Type B pancreatic cell (in vitro differentiated cells): ENCODE measurements at places on chromosomes 13 and 19.

- no peak for DNase-seq
Measured at GRCh38 chr19:55346725-55347441, 7.2 kb downstream of the KMT5C start.

GRCh38 chr13:20689291-20689690, 14.2 kb upstream of the IL17D start:
- DNase-seq: no peak

DNA sequence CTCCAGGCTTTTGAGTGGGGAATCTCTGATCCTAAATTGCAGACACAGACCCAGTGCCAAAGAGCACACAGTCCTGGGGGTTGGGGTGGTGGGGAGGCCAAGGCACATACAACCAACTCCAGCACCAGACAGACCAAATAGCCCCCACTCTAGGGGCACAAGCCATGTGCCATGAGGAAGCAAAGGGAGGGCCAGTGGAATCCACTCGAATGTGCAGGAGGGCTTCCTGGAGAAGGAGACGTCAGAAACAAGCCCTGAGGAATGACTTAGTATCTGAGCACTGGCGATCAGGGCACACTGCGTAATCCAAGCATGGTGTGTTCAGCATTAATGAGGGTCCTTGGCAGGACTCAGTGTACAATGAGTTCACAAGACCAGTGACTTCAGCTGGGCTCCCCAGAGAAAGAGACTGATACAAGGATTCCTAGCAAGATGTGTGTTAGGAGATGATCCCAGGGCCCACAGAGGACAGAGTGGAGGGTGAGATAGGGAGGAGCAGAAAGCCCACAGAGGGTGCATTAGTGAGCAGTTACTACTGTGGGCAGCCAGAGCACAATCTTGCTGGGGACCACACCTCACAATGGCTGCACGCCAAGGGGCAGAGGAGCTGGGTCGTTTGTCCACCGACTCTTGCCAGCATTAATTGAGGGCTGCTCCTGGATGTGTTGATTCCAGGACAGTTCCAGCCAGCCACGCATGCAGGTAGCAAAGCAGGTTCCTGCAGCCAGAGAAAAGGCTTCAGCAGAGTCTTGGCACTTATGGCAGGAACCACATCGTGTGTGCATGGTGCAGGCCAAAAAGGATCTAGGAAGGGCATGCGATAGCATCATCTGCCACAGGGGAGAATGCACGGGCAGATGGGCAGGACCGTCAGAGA, 152.6 kb upstream of the VSTM2B start:
- peak; percentile 44 for DNase-seq

DNA sequence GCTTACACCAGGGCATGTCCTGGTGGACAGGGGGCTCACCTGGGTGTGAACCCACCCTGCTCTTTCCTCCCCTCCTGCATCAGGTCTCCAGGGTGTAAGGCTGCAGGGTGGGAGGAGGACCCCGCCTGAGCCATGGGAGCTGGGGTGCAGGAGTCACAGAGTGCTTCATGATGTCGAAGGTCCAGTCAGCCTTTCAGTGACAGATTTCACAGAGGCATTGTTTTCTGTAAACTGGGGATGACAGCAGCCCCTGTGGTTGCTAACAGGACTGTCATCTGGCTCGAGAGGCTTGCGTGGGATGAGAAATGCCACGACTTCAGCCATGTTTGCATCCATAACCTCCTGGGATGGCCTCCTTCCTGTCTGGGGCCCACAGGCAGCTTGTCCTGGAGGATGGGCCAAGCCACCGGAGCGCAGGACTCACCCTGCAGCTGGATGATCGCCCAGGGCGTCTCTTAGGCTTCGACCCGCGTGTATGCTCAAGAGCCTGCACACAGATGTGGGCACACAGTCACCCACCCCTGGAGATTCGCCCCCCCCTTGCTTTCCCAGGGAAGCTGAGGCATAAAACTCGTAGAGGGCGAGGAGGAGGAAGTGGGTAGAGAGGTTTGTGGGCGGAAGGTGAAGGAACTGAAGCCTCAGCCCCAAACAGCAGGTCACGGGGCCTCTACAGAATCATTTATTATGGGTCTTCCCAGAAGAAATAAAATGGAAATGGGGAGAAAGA, 4.9 kb downstream of the NANOS3 start:
- no peak for DNase-seq

DNA sequence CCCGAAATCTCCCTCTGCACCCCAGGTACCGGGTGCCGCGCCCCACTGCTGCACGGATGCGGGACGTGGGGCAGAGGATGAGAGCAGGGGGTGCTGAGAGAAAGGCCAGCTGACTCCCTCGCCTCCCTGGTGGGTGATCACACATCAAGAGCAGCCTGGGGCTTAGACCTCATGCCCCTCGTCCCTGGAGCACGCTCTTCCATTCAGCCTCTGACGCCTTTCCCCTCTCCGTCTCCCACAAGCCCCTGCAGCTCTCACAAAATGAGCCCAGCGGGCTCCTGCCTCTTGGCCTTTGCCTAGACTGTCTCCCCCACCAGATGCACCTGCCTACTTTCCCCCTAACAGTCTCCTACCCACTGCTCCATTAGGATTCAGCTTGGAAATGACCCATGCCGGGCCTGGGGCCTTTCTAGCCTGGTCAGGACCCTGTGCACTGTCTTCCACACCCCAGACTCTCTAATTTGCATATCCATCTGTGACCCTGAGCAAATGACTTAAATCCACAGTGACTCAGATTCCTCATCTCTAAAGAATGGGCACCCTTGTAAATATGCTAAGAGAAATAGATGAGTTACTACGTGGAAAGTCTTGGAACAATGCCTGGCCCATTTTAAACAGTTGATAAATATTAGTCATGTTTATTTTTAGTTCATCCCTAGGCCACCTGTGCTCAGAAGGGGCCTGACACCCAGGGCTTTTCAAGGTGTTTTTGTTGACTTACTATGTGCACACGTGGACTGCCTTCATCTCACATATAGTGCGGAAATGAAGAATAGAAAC, 582 bp upstream of the PTPRH start:
- DNase-seq: no peak

DNA sequence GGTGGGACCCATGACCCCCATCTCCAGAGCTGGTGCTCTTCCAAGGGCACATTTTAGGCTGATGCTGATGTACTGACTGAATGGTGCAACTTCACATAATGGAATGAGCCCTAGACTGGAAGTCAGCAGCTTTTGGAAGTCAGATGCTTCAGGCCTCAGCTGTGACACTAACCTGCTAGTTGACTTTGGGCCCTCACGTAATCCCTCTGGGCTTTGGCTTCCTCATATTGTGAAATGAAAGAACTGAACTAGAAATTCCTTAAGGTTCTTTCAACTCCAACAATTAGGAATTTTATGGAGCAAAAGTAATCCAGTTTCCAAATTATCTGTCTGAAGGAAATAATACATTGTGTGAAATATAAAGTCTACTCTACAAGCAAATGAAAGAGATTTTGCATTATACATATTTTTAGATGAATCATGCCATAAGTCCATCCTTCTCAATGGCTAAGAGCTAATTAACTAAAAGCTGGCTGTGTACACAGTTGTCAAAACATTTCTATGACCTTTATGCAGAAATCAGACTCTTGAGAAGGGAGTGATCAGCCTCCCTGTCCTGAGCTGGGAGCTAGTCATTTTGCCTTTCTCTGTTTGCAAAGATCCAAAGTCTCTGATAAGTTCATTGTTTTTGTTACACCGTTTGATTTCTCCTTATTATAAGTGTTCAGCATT, 204.2 kb downstream of the DCLK1 start:
- no peak for DNase-seq

GRCh38 chr19:5155586-5156210, 184.9 kb downstream of the PTPRS start:
- no peak for DNase-seq

- no peak for DNase-seq
Measured at GRCh38 chr19:37056776-37057175, 21.5 kb upstream of the ZNF420 start.

DNA sequence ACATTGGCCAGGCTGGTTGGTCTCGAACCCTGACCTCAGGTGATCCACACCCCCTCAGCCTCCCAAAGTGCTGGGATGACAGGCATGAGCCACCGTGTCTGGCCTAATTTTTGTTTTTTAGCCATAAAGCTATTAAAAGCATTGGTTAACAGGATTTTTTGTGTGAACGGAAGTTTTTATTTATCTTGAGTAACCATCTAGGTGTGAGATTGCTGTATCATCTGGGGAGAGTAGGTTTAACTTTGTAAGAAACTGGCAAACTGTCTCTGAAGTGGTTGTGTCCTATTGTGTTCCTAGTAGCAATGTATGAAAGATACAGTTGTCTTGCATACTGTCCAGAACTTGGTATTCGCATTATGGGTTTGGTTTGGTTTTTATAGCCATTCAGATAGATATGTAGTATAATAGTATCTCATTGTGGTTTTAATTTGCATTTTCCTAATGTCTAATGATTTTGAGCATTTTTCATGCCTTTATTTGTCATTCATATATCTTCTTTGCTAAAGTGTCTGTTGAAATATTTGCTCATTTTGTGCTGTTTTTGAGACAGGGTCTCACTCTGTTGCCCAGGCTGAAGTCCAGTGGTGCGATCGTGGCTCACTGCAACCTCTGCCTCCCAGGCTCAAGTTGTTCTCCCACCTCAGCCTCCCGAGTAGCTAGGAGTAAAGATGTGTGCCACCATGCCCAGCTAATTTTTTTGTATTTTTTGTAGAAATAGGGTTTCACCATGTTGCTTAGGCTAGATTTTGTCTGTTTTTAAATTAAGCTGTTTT, 13.5 kb upstream of the PLEKHF1 start:
- DNase-seq: no peak

- no peak for DNase-seq
Measured at GRCh38 chr13:22118158-22118557, 447.3 kb downstream of the FGF9 start.

GRCh38 chr13:69720278-69720983, 387.2 kb upstream of the ATXN8OS start:
- no peak for DNase-seq

GRCh38 chr13:99725644-99726043, 224.4 kb downstream of the TM9SF2 start:
- DNase-seq: no peak

DNA sequence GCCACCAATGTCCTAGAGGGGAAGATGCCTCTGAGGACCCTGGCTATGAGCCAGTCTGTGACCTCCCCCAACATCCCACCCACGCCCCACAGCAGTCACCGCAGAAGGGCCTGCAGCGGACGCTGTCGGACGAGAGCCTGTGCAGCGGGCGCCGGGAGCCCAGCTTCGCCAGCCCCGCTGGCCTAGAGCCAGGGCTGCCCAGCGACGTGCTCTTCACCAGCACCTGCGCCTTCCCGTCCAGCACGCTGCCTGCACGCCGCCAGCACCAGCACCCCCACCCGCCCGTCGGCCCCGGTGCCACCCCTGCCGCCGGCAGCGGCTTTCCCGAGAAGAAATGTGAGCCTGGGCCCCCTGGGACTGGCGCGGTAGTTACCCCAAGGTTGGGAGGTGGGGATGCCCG, 30.6 kb downstream of the DPF1 start:
- DNase-seq: no peak

DNA sequence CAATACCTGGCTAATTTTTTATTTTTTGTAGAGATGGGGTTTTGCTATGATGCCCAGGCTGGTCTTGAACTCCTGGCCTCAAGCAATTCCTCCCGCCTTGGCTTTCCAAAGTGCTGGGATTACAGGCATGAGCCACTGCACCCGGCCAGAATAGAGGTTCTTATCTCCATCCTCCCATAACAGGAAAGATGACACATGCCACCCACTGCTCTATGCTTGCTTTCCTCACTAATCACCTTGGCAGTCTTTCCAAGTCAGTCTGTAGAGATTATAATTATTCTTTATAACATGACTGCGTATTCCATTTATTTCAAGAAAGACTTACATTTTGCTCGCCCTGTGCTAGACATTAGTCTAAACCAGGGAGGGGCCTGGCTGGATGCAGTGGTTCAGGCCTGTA, 6.7 kb downstream of the VAV1 start:
- DNase-seq: no peak

GRCh38 chr19:49210108-49210900, 52.7 kb downstream of the TRPM4 start:
- no peak for DNase-seq

DNA sequence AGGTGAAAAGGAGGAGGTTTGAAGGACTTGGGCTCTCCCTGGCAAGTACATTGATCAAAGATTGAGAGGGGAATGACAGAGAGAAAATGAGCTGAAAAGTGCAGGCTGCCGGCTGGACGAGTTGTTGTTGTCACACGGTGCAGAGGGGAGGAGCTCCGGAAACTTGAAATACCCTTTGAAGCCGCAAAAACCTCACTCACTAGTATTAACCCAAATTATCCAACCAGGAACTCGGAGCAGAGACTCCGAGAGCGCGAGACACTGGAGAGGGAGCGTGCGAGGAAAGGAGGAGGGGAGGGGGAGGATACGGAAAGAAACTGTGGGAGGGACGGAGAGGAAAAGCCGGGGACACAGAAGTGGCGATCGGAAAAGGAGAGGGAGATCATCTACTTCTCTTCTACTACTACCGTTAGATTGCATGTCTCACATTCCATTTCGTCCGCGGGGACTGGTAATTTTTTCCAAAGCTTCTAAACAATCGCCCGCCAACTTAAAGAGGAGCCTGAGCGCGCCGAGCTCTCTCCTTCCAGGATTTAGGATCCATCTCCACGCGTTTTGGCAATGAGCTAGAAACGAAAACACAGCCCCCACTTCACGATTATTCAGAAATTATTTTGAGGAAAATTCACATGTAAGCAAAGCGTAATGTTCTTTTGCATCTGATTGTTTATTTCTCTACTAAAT, at the start of gene DACH1:
Gene DACH1 (minus strand): TSS at position 74 of the 684 bp plus-strand sequence.
- DNase-seq: peak; percentile 76

GRCh38 chr13:41443969-41444368, 13.4 kb upstream of the RGCC start:
- DNase-seq: no peak

DNA sequence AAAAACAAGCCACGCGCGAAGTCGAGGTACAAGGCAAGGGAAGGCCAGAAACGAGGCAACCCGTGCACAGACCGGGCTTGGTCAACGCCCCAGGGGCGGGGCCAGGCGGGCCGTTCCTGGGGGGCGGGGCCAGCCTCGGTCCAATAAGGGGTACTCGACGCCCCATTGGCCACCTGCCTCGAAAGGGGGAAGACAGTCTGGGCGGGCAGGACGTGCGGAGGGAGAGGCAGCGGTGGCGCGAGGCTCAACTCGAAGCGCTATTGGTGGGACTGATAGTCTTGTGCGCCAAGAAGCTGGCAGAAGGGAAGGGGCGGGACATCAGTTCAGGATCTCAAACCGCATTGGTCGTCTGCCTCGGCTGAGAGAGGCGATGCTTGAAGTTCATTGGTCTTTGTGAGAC, at the start of gene LYPD4:
Gene LYPD4 (minus strand): TSS at position 83 of the 400 bp plus-strand sequence. CDS start 5,398 bp downstream, outside the sequence.
- no peak for DNase-seq

DNA sequence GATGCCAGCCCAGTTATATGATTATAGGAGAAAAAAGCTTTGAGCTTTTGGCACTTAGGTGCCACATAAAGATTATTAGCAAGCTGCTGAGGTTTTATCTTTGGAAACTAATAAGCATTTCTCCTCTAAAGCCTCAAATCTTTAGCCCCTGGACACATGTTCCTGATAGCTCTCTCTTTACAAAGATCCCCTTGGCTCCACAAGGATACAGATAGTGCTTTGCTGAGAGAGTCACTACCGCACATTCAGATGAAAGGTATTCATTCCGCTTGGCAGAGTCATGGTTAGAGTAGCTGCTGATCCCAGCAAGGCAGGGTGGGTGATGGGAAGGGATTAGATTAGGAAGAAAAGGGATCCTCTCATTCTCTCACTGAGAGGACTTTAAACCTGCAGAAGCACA, 28.2 kb upstream of the PSG7 start:
- DNase-seq: no peak

- DNase-seq: no peak
Measured at GRCh38 chr13:110187641-110188161, 119.3 kb downstream of the COL4A1 start.

- no peak for DNase-seq
Measured at GRCh38 chr13:23889615-23890607, 711 bp upstream of the MIPEP start.
